Esophagus muscularis mucosa (tissue), 4 donors: ENCODE measurements at places on chromosomes 11 and 22. TPM values are rescaled to one million over a fixed set of nuclear protein-coding genes. Genes with fewer than 3 reads are reported as not detected.

DNA sequence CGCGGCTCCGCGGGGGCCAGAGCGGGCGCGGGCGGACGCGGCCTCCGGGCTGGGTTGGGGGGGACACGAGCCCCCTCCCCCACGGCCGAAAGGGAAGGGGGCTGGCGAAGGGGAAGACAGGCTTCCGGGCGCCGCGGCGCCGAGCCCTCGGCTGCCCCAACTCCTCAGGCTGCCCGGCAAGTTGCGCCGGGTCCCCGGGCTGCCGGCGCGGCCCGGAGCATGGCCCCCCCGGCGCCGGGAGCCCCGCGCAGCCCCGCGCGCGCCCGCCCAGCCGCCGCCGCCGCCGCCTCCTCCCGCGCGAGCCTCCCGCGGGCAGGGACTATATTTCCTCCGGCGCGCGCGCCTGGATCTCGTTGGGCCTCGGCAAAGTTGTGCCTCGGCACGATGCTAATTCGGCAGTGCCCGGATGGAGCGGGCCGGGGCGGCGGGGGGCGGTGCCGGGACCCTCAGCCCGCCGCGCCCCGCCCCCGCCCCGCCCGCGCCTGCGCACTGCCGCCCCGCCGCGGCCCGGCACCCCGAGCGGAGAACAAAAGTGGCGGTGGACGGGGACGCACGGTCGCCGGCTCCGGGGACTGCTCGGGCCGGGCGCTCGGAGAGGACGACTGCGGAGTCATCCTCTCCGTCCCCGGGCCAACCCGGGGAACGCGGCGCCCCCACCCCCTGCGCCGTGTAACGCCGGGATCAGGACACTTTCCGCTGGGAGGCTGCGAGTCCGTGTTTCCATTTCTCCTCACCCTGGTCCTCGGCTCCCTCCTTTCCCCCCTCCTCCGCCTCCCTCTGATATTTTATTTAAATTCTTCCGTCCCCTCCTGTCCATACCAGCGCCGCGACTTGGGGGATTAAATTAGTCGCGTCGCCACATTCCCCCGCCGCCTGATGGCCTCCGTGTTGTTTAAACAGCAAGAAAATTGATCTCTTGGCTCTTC is at the start of gene PHF21B:
Gene PHF21B, minus strand, starts transcription at position 400 of the 926 bp plus-strand sequence. CDS start 456 bp downstream, outside the sequence.
- no peak for DNase-seq
- H3K27me3 ChIP-seq: peaks cover 50% of the 10 kb centered on the region

GRCh38 chr11:32385998-32386397 is 49.3 kb downstream of the WT1 start:
- H3K27ac ChIP-seq: no peak overlapping the region
- H3K4me1 ChIP-seq: no peaks in the 10 kb centered on the region
- no peak overlapping the region for H3K4me3 ChIP-seq

GRCh38 chr11:120109531-120109930 is 28.4 kb downstream of the TRIM29 start:
- H3K27ac ChIP-seq: no peak overlapping the region
- no peaks in the 10 kb centered on the region for H3K36me3 ChIP-seq
- no peaks in the 10 kb centered on the region for H3K4me1 ChIP-seq

DNA sequence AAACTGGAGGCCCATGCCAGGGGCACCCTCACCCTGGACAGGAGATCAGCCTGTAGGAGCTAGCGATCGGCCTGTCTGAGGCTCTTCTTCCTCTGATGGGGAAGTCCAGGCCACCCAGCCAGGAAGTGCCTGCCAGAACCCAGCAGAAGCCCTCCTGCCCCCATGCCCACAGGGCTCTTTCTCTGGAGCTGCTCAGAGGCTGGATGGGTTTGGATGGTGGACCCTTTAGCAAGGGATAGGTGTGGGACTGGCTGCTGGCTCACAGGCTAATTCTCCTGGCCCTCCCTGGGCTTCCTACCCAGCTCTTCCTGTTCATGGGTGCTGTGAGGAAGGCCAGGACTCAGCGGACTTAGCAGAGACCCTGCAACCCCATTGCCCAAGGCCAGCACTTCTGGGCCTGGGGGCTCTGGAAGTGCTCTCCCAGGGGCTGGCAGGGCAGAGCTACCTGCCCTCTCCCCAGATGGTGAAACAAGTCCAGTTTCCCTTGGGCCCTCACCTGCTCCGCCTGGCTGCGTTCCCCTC is 7.6 kb downstream of the FXYD2 start:
- H3K4me1 ChIP-seq: peaks cover 40% of the 10 kb centered on the region
- H3K27ac ChIP-seq: peak overlapping the region; percentile 57
- no peak overlapping the region for H3K4me3 ChIP-seq

GRCh38 chr22:30402028-30402765 is 5.4 kb downstream of the SEC14L2 start:
- peaks cover 24% of the 10 kb centered on the region for H3K4me1 ChIP-seq
- no peak overlapping the region for H3K4me3 ChIP-seq
- peaks cover 9% of the 10 kb centered on the region for H3K36me3 ChIP-seq
- no peak overlapping the region for H3K27ac ChIP-seq

GRCh38 chr22:24417200-24417599 is 10.2 kb upstream of the ADORA2A start:
- H3K36me3 ChIP-seq: peaks cover 63% of the 10 kb centered on the region
- peaks cover 23% of the 10 kb centered on the region for H3K4me1 ChIP-seq
- no peak overlapping the region for H3K27ac ChIP-seq
- no peak overlapping the region for H3K4me3 ChIP-seq

DNA sequence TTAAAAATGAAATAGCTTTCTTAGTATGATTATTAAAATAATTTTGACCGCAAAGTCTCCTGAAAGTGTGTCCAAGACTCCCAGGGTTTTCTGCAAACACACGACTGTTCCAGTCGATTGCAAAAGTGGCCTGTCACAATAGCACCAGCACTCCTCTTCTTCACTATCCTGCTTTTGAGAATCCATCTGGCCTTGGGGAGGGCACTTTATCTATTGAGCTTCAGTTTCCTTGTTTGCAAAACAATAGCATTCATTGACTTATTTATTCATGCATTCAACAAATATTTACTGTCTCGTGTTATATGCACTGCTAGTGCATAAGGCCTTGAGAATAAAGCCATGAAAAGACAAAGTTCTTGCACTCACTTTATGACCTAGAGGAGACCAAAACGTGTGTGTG is 96.2 kb upstream of the NTM start:
- H3K27ac ChIP-seq: no peak overlapping the region
- no peaks in the 10 kb centered on the region for H3K36me3 ChIP-seq
- no peak for DNase-seq
- no peaks in the 10 kb centered on the region for H3K4me1 ChIP-seq

GRCh38 chr22:45905326-45905923 is 71.5 kb downstream of the WNT7B start:
- no peaks in the 10 kb centered on the region for H3K27me3 ChIP-seq
- H3K4me1 ChIP-seq: peaks cover 13% of the 10 kb centered on the region
- no peak overlapping the region for H3K4me3 ChIP-seq

DNA sequence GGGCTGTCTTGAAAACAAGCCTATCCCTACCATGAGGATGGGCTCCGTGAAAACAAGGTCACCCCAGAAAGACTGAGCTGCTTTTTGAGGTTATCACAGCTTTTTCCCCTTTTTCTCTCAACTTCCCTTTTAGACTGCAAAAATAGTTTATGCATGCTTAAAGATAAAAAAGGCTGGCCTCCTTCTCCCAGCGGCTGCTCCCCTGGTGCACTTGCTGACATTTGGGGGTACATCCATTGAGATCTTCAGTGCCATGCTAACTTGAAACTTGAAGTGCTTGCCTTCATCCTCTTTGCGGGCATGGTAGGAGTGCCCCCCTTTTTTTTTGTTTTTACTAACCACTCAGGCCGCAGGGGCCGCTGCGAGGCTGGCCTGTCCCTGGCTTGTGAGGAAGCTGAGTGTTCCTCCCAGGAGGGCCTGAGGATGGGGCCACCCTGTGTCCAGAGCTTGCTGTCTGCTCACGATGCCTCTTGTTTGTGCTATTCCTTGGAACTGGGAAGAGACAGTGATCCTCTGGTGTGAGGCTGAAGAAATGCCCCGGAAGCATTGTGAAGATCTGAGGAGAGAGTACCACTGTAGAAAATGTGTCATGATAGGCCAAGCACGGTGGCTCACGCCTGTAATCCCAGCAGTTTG is 2.2 kb downstream of the TANGO2 start:
- peaks cover 26% of the 10 kb centered on the region for H3K4me1 ChIP-seq
- H3K4me3 ChIP-seq: no peak overlapping the region
- H3K27me3 ChIP-seq: no peaks in the 10 kb centered on the region
- H3K36me3 ChIP-seq: no peaks in the 10 kb centered on the region
- no peak for DNase-seq

DNA sequence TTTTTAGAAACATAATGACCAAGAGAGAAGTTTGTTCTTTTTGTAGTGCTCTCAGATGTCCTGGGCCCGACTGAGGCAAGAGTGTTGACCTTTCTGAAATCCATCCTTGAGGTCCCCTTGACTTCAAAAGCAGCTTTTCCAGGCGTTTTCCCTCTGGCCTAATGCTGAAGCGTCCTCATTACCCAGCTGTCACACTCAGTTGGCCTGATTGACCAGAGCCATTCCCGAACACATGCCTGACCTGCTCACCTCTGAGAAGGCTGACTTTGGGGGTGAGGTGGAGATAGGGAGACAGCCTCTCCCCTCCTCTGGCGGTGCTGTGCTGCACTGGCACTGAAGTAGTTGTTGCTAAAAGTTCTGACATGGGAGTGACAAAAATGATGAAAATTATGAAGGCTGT is 66.9 kb downstream of the ALX4 start:
- H3K4me3 ChIP-seq: no peak overlapping the region
- no peak overlapping the region for H3K27ac ChIP-seq
- peaks cover 24% of the 10 kb centered on the region for H3K4me1 ChIP-seq
- H3K27me3 ChIP-seq: no peaks in the 10 kb centered on the region
- H3K36me3 ChIP-seq: no peaks in the 10 kb centered on the region

- no peak overlapping the region for H3K27ac ChIP-seq
- H3K36me3 ChIP-seq: peaks cover 27% of the 10 kb centered on the region
- no peaks in the 10 kb centered on the region for H3K27me3 ChIP-seq
- H3K4me3 ChIP-seq: no peak overlapping the region
- no peaks in the 10 kb centered on the region for H3K4me1 ChIP-seq
Measured at GRCh38 chr11:108474664-108475463, 7.5 kb upstream of the C11orf65 start.

- peak overlapping the region; percentile 39 for H3K4me3 ChIP-seq
- no peaks in the 10 kb centered on the region for H3K27me3 ChIP-seq
- no peak for DNase-seq
- H3K4me1 ChIP-seq: peaks cover 21% of the 10 kb centered on the region
- H3K36me3 ChIP-seq: no peaks in the 10 kb centered on the region
Measured at GRCh38 chr11:83725269-83725560, 439.0 kb upstream of the CCDC90B start.

TEX12 gene
- 4.2 TPM for total RNA-seq

P2RX3 gene
- not detected for total RNA-seq

FAM118A gene
- total RNA-seq: 24.4 TPM

OR6T1 gene
- not detected for total RNA-seq

ZDHHC8 gene
- 17.9 TPM for total RNA-seq

RASSF10 gene
- total RNA-seq: 0.57 TPM
